Naive thymus-derived CD8-positive, alpha-beta T cell (primary cell): ENCODE measurements at places on chromosomes 16 and 17. TPM values are rescaled to one million over a fixed set of nuclear protein-coding genes. Genes with fewer than 3 reads are reported as not detected.

Gene ALOX12
- not detected for total RNA-seq

Gene OMG
- total RNA-seq = 1.3 TPM

Gene KRT12
- total RNA-seq = not detected

Gene EDC4
- total RNA-seq = 123 TPM

Gene HOXB1
- total RNA-seq = not detected

Gene HBZ
- not detected for total RNA-seq

Gene NPIPB13
- total RNA-seq = 30.8 TPM

Gene CCL15
- not detected for total RNA-seq

Gene KRT24
- not detected for total RNA-seq

Gene MT1G
- total RNA-seq = not detected

Gene KRTAP17-1
- not detected for total RNA-seq

Gene NATD1
- 9.2 TPM for total RNA-seq

Gene SLC47A1
- total RNA-seq = not detected

Gene AMFR
- 83.0 TPM for total RNA-seq

Gene CD79B
- 40.0 TPM for total RNA-seq

Gene GCGR
- total RNA-seq = not detected

Gene APOBR
- total RNA-seq = 7.6 TPM

Gene RHBDL3
- not detected for total RNA-seq
